Astrocyte of the spinal cord (primary cell): ENCODE measurements at places on chromosomes 11 and 22.

DNA sequence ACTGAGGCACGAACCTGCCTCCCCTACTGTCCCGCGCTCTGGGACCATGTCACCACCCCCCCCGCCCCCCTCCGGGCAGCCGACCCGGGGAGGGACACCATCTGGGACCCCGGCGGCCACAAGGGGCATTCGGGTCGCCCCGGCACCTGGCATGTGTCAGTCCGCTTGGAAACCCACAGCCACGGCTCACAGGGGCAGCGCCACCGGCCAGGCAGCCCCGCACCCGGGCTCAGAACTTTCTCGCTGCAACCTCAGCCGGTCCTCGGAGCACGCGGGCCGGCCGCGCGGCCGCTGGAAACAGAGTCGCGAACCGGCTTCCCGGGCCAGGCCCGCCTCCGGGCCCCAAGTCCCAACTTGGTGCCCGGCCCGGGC lies 159.9 kb upstream of the GRK3 start:
- no peak for DNase-seq

- peak; percentile 22 for DNase-seq
These were observed 597.2 kb downstream of the DLG2 start for GRCh38 chr11:85029964-85030363.

- no peak for DNase-seq
These were observed 31.6 kb downstream of the SGSM3 start for GRCh38 chr22:40401981-40402406.

- DNase-seq: no peak
These were observed 123.4 kb downstream of the CTTN start for GRCh38 chr11:70521475-70522308.

DNA sequence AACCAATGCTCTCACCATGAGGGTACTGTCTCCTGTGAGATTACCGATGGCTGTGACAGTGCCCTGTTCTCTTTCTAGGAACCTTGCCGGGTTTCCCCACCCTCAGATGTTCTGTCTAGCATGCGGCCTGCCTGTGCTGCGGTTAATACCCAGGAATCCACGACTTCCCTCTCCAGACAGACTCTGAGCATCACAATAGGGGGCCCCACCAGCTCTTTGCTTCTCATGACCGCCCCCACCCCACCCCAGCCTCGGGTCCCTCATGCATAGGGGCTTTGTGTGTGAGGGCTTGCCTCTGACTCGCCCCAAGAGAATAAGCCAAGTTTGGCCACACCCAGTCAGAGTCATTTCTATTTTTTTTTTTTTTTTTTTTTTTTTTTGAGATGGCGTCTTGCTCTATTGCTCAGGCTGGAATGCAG lies 10.3 kb downstream of the PARVG start:
- no peak for DNase-seq

DNA sequence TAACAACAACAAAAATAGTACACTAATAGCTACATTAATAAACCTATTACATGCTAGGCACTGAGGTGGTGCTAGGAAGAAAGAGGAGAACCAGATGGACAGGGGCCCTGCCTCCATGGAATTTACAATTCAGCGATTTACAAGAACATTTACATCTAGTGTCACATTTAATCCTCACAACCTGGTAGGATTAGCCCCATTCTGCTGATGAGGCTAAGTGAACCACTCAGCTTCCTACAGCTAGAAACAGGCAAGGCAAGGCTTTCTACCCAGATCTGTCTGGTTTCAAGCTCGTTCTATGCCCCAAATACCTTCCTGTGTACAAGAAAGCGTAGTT lies 368.4 kb downstream of the BUD13 start:
- DNase-seq: no peak

GRCh38 chr11:75152651-75153427 lies 1.9 kb downstream of the SLCO2B1 start:
- DNase-seq: no peak

GRCh38 chr11:11250470-11250869 lies 102.6 kb downstream of the CSNK2A3 start:
- no peak for DNase-seq

DNA sequence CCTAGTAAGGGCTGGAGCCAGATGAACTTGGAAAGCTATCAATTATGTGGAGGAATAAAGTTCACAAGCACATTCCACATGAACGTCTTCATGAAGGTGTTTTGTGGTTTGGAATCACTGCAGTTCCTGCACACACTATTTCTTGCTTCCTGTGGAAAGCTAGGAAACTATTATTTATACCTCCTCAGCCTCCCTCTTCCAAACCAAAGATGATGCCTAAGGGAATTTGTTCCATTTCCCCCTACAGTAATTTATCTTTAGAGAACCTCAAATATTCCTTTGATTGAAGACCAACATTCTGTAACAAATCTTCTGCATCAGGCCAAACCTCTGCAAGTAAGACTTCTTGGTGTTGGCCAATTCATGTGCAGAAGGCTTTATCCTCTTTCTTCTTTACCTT lies 115.8 kb upstream of the ARHGAP20 start:
- DNase-seq: peak; percentile 10

DNA sequence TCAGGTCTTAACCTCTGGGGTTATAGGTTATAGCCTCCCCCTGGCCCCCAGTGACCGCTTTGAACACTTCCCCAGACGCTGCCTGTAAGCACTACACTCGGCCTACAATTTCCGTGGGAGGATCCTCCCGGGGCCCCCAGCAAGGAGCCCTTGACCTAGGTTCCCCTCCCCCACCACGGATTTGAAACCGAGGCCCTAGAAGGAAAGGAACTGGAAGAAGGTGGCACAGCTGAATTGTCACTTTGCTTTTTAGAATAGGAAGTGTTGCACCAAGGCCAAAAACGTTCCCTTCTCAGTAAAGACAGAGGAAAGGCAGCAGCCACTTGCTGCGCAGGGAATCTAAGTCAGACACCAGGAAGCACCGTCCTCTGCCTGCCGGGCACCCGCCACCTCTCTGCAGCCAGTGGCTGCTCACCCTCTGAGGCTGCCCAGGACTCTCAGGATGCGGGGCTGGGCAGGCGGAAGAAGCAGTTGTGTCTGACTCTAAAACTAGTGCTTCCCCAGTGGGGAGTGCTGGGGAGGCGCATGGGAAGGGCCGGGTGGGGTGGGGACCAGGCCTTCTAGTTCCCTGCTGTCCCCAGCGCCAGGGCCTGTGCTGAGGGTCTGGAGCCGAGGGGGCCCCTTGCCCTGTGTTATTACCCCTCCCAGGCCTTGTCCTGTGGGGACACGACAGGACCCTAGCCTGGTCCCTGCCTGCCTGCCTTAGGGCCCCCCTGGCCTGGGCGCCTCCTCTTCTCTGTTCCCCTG lies 7.9 kb upstream of the FLRT1 start:
- no peak for DNase-seq
